ENCODE measurements at places on chromosomes 1 and 21.

DNA sequence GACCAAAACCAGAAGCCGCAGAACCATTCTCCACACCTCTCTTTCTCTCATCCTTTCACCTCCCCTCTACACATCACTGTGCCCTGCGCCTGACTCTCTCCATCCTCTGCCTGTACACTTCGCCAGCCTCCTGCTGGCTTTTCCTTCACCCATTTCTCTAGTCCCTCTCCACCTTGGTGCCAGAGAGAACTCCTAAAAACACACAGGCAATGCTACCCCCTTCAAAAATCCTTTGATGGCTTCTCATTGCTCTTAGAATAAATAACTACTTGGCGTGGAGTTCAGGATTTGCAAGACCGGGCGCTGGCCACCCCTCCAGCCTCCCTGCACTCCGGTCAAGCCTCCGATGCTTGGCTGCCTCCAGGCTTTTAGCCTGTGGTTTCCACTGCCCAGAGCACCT lies 8.6 kb downstream of the CRABP2 start:
- DNase-seq: no peak

DNA sequence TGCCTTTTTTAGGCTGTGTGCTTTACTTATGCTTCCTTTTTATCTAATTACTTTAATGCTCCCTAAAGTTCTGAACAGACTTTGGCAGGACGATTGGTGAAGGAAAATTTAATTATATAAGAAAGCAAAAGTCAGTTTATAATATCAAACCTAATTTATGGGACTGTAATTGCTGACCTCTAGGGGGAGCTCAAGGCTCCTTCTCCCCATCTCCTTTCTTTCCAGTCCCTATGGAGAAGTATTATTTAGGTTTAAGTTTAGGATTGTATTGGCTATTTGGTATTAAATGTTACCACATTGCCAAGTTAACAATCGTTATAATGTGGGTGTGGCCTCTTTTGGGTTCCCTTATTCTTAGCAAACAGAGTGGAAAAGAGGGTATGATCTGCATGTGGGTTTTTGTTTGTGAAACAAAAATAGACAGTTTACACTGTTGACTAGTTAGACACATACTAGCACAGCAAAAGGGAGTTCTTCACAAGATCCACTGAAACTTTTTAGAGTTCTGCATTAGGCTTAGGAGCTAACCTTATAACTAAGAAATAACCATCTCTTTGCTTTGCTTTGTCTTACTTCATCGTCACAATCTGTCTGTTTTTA lies 48.2 kb upstream of the TNFSF4 start:
- DNase-seq: no peak

GRCh38 chr1:246170574-246171261 lies 336.4 kb downstream of the SMYD3 start:
- DNase-seq: no peak

DNA sequence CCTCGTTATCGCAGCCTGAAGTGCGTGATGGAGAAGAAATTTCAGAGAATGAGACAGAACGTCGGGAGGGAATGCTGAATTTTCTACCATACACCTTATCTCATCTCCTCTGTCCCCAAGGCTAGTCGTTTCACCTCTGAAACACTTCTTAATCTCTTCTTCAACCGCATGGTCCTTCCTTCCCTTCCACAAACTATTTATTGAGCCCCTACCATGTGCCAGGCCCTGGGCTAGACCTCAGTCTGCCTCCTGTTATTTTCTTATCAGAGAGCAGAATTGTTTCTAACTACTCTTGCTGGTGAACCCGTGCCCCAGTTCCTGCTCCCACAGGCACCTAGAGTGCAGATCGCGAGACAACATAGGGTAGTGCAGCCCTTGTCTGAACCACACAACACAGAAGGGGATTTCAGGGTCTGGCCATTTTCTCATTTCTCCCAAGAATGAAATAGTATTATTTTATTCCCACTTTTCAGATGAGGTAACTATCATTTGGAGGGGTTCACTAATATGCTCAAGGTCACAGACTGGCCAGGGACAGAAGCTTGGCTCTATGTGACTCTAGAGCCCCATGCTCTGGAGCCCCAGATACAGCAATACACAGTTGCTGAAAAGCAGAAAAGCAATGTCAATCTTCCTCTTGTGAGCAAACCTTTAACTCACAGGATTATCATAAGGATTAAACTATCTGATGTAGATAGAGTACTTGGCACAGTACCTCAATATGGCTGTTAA lies 598 bp upstream of the ADIPOR1 start:
- DNase-seq: no peak

DNA sequence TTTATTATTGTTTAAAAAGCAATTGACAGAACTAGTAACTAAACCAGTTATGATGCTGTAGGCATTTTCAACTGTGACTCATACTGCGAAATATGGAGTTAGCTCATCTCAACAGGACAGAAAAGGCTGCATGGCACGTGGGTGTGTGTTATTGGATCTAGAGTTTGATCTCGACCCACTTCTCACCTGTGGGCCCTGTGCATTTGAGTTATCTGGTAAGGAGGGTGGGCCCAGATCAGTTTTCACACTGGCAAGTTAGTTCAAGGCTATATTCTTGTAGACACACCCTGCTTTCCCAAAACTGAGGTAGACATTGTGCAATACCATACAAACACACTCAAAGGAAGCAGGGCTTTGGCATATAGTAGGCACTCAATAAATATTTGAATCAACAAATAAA lies 71.3 kb upstream of the PRDX6 start:
- DNase-seq: no peak

- DNase-seq: no peak
These were observed 858 bp downstream of the LACTBL1 start for GRCh38 chr1:22971611-22972405.

GRCh38 chr1:187960125-187960638 lies 1131.4 kb downstream of the PLA2G4A start:
- no peak for DNase-seq

- no peak for DNase-seq
These were observed 144.0 kb downstream of the PGBD5 start for GRCh38 chr1:230282157-230282556.

- DNase-seq: no peak
These were observed 44.8 kb downstream of the KCNJ15 start for GRCh38 chr21:38301321-38302214.

GRCh38 chr1:104264521-104264920 lies 514.8 kb downstream of the AMY1C start:
- no peak for DNase-seq

- DNase-seq: peak; percentile 69
These were observed 150.1 kb upstream of the SOD1 start for GRCh38 chr21:31509194-31510017.

- no peak for DNase-seq
These were observed 45.9 kb upstream of the IPO9 start for GRCh38 chr1:201783058-201783457.

DNA sequence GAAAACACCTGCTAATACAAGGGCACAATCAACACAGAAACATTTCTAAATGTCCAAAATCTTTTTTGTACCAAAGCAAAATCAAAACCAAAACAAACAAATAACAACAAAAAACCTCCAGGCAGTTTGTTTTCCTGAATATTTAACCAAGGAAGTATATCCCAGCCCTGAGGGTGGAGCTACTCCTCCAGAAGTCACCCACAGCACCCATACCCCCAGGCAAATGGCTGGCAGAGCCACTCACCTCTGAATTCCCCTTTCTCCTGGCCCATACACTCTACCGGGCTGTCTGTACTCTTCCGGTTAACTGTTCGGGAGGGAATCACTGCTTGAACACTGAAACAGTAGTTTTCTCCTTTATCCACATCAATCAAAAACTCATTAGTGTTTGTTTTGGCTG lies 9.5 kb downstream of the F3 start:
- no peak for DNase-seq

- no peak for DNase-seq
These were observed 9.6 kb downstream of the PUM1 start for GRCh38 chr1:31055953-31056352.

- DNase-seq: no peak
These were observed 245.3 kb downstream of the RERE start for GRCh38 chr1:8572106-8572505.
